ENCODE measurements at places on chromosomes 5 and 9. TPM values are rescaled to one million over a fixed set of nuclear protein-coding genes. Genes with fewer than 3 reads are reported as not detected.

- no peak for DNase-seq
Measured at GRCh38 chr5:118597543-118597942, 390.8 kb downstream of the DTWD2 start.

GRCh38 chr9:89095761-89096528 lies 82.7 kb downstream of the SHC3 start:
- no peak for DNase-seq

ACTBL2 gene
- total RNA-seq = under 0.01 TPM

FBXO38 gene
- 32.9 TPM for total RNA-seq

GIN1 gene
- 6.5 TPM for total RNA-seq

- no peak for DNase-seq
Measured at GRCh38 chr5:163913548-163913947, 408.1 kb downstream of the MAT2B start.

COX7C gene
- 226 TPM for total RNA-seq

DNA sequence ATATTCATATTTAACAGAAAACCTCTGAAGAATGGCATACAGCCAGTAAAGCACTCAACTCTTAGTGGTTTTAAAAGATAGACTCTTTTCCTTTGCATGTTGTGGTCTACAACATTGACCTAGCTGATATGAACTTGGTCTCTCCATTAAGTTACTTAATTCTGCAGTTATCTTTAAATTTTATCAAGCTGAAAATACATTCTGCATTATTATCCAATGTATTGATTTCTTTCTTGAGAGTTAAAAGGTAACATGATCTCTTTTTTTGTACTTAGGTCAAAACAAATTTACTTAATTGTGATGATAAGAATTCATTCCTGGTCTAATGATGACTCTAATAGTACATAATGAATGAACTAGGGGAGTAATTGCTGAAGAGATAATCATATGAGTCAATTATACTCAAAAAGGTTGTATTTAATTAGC lies 132.9 kb downstream of the STARD4 start:
- DNase-seq = no peak

CARTPT gene
- total RNA-seq = not detected

DNA sequence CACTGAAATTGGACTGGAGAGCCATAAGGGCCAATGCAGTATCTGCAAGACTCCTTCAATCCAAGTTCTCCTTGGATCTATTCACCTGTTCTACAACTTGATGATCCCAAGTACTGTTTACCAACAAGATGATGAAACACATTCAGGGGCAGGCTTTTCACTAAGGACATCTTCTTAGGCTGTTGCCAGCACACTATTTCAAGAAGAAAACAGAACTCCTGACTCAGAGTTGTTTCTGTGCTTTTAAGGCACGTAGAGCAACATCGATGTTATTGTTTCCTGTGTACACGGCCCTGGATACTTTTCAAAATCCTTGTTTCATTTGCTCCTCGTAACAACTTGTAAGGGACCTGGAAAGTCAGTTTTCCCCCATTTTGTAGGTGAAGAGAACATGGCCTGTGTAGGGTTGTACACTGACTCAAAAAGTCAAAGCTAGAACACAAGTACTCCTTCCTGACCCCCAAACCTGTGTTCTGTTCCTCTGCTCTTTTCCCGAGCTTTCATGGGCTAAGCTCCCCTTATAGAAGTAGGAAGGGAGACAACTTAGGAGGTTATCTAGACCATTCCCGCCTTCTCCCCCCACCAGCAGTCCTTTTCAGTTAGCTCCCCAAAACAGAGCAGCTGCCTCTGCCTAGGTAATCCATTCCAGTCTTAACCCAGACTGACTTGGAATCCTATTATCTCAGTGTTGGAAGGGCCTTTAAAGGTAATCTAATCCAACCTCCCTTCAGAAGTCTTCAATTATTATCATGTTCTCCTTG lies 5.2 kb upstream of the MGAT1 start:
- peak; percentile 50 for DNase-seq

- DNase-seq = peak; percentile 18
Measured at GRCh38 chr5:129438322-129438721, 21.8 kb upstream of the ADAMTS19 start.

KIF27 gene
- total RNA-seq = 5.0 TPM

GRCh38 chr5:171897231-171897630 lies 109.2 kb downstream of the FBXW11 start:
- DNase-seq = no peak

CDK9 gene
- 78.5 TPM for total RNA-seq

GGTA1 gene
- total RNA-seq = 0.13 TPM

GRCh38 chr9:4228606-4229005 lies 71.3 kb downstream of the GLIS3 start:
- peak; percentile 37 for DNase-seq

GRCh38 chr9:34458959-34459340 lies 345 bp downstream of the DNAI1 start:
- DNase-seq = no peak

GRCh38 chr5:106374956-106375355 lies 1295.8 kb downstream of the EFNA5 start:
- no peak for DNase-seq

CRHBP gene
- total RNA-seq = not detected

GMCL2 gene
- total RNA-seq = not detected

CDC20B gene
- not detected for total RNA-seq

DNA sequence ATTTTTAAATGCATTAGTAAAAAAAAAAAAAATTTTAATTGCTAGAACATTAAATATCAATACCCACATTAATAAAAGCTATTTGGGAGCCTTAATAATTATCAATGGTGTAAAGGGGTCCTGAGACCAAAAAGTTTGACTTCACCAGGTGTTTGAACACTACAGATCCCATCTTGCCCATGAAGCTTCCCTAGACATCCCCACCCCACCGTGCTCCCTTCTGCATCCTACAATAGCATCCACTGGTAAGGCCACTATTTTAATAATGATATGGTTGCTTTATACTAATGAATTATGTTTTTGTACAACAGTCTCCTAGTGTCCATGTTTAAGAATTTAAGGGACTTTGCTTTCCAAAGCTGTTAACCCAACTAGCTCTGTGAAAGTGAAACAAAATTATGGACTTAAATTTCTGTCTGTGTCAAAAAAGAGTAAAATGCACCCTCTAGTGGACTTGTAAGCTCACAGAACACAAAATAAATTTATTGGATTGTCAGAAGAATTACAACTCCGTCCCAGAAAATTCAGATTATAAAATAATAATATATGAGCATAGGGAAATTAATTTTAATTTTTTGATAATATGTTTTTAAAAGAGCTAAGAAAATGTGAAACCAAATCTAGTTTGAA lies 76.0 kb downstream of the ARL15 start:
- DNase-seq = peak; percentile 44

DNLZ gene
- total RNA-seq = 14.5 TPM

DNA sequence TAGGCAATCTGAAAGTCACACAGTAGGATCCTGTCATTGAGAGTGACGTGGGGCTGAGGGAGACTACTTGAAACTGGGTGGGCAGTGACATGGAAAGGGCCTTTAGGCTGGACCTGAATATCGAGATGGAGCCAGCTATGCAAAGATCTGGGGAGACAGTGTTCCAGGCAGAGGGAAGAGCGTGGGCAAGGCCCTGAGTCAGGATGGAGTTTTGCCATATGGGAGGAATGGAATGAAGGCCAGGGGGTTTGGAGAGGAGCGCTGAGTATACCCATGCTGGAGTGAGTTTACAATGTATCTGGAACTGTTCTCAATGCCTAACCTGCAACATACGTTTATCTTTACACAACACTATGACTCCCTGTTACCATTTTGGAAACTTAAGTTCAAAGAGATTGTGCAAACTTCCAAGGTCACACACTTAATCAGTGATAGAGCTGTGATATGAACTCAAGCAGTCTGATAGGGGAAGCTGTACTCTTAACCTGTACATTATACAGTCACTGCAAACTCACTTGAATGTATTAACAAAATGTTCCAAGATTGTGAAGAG lies 33.5 kb downstream of the INSYN2B start:
- DNase-seq = no peak

DNA sequence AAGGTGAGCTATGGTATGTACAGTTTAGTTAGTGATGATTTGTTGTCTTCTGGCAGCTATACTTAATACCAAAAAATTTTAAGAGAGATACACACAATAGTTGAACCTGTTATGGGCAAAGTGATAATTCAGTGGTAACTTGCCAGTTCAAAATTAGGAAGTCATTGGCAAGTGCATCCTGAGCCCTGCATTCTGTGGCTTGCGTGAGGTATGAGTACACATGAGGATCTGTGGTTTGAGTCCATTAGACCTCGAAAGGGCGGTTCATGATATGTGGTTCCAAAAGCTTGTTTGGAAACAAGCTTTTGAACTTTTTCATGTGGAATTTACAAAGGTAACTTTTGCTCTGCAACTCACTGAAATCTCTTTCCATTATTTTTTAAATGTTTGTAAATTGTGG lies 47.0 kb downstream of the GPR21 start:
- no peak for DNase-seq

DNA sequence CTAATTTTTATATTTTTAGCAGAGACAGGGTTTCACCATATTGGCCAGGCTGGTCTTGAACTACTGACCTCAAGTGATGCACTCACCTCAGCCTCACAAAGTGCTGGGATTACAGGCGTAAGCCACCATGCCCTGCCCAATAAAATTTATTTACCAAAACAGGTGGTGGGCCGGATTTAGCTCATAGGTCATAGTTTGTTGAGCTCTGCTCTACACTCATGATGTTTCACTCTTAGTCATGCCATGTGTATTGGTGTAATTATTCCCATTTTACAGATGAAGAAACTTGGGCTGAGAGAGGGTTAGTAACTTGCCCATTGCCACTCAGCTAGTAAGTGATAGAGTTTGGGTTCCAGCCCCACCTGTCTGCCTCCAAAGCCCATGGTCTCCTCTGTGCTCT lies 93.1 kb upstream of the WWC1 start:
- no peak for DNase-seq

RAD17 gene
- total RNA-seq = 23.2 TPM

DNA sequence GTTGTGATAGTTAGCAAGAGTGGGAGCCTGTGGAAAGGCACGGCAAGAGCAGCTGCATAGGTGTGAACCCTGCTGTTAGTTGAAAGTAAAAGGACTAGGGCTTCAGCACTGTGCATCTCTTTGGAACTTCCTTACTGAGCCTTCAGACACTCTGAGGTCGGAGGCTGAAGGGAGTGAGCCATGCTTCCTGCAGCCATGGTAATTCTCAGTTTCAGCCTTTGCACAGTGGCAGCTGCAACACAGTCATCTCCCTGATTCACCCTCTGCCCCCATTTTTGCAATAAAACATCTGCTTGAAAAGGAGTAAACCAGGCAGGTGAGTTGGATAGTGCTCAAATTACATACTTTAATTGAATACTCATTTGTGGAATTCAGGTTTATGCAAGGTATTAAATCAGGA lies 6.5 kb upstream of the TLE4 start:
- peak; percentile 87 for DNase-seq

SPACA9 gene
- 0.79 TPM for total RNA-seq

CD14 gene
- 3.2 TPM for total RNA-seq

GRCh38 chr5:170538696-170539586 lies 35.1 kb downstream of the KCNIP1 start:
- no peak for DNase-seq

SPINK6 gene
- total RNA-seq = not detected

TPPP gene
- 1.6 TPM for total RNA-seq

DNA sequence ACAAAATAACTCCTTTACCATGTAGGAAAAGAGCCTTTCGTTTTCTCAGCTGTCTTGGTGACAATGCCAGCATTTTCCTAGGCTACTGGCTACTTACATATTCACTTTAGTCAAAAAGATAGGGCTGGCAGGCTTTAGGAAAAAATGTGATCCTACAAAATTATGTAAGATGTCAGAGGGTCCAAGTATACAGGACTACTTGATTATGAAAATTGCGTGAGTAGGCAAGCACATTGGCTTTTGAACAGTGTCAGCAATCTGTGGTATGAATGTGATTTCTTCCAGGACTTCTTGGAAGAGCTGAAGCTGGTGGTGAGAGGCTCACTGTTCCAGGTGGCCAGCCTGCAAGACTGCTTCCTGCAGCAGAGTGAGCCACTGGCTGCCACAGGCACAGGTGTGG lies 22.8 kb downstream of the THBS4 start:
- DNase-seq = no peak

HBEGF gene
- 23.8 TPM for total RNA-seq

DNA sequence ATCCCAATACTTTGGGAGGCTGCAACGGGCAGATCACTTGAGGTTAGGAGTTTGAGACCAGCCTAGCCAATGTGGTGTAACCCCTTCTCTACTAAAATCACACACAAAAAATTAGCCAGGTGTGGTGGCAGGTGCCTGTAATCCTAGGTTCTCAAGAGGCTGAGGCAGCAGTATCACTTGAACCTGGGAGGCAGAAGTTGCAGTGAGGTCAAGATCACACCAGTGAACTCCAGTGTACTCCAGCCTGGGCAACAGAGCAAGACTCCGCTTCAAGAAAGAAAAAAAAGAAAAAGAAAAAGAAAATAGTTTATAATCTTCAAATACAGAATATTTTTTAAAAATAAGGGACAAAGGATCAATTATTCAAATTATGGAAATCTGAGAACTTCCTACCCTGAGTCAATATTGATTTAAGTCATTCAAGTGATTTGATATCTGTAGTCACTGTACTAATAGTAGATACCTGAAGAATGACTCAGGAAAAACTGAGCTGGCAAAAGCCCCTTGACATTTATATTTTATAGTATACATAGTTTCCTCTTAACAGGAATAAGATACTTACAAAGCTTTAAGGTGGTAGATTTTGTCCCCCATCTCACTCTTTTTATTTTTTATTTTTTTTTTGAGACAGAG lies 61.8 kb downstream of the PTBP3 start:
- DNase-seq = peak; percentile 76

- DNase-seq = no peak
Measured at GRCh38 chr5:856531-857425, 6.0 kb upstream of the ZDHHC11 start.

DNA sequence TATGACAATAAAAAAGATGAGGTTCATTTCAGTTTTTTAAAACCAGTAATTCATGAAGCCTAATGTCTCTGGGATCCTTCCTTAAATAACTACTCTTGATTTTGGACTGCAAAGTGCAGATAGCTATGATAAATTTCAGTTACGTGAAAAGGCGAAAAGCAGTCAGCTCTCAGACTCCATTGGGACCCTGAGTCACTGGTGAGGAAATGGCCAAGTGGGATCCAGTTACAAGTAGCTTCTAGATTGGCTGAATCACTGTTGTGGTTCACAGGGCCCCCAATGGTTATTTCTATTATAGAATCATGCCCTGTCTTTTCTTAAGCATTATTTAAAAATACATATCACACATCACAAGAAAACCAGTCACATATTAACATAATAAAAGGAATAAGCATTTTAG lies 31.1 kb upstream of the PPP3R2 start:
- DNase-seq = peak; percentile 11
